Occipital lobe (tissue), 3 donors: ENCODE measurements at places on chromosomes 7 and 10. TPM values are rescaled to one million over a fixed set of nuclear protein-coding genes. Genes with fewer than 3 reads are reported as not detected.

GRCh38 chr10:101710059-101710695, 15.2 kb upstream of the FBXW4 start:
- no peak for DNase-seq

- no peak for DNase-seq
Observed at GRCh38 chr10:3908183-3908582, 123.2 kb upstream of the KLF6 start.

The ACTR3C gene
- total RNA-seq: 7.3 TPM

DNA sequence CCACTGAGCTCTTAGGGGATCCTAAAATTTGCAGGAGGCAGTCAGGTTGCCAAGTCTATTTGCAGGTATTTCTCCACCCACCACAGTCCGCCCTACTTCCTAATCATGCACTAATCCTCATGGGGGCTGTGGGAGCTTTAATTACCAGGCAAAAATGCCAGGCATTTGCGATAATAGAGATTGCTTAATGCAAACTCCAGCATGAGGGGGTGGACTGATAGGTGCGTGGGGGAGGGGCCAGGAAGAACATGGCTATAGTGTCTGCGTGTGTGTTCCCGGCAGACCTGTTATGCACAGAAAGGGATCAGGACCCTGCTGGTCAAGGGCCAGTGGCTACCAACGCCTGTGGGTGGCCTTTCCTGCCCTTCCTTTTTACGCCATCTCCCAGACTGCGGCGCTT, 15.6 kb upstream of the AQP1 start:
- DNase-seq: no peak

DNA sequence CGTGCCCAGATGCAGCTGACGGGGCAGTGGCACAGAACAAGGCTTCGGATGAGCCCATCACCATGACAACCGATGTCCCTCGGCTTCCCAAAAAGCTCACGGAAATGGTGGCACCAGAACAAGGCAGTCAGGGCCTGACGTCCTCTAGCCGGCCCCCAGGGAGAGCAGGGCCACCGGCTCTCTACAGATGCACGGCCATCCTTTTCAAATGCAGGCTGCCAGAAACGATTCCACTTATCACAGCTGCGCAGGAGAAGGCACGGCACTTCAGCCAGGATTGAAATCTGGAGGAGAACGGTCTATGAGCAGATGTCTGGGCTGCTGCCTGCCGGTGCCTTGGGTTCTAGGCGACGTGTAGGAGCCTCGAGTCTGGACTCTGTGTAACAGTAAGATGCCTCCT, 223.8 kb downstream of the ZMYND11 start:
- DNase-seq: peak; percentile 53

- DNase-seq: no peak
Observed at GRCh38 chr10:89236226-89236797, 15.3 kb downstream of the LIPA start.

GRCh38 chr10:13943735-13944398, 357.1 kb downstream of the PRPF18 start:
- DNase-seq: no peak

- DNase-seq: no peak
Observed at GRCh38 chr10:51215951-51216834, 141.9 kb downstream of the PRKG1 start.

DNA sequence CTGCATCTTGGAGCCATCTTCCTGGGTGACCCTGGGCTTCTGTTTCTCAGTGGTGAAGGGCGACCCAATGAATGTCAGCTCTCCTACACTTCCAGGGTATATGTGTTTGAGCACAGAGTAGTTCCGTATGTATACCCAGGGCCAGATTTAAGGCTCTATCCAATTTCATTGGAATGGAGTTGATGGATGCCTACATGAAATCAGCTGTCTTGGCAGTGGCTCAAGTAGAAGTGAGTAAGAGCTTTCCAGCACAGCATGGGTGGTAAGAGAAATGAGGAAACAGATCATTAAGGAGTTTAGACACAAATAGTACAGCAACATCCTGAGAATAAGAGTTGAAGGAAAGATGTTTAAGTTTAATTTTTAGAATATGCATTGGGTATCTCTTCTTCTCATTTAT, 433.0 kb downstream of the PAXIP1 start:
- DNase-seq: no peak

DNA sequence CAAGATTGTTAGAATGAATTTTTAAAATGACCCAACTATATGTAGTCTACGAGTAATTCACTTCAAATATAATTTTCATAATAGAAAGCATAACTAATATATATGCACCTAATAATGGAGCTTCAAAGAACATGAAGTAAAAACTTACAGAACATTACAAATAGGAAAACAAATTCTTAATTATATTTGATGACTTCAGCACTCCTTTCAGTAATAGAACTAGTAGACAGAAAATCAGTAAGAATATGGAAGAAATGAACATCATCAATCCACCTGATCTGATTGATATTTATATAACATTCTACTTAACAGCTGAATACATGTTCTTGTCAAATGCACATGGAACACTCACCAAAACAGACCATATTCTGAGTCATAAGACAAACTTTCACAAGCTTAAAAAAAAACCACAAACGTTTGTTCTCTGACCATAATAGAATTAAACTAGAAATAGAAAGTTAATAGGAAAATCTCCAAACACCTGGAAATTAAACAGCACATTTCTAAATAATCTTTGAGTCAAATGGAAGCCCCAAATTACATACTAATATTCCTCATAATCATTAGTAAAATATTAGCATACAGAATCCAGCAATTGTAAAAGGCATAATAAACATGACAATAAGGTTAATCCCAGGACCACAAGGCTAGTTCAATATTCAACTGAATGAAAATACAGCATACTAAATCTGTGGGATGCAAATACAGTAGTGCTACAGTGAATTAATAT, 48.0 kb downstream of the BRAF start:
- DNase-seq: no peak

The C10orf90 gene
- 0.16 TPM for total RNA-seq

- no peak for DNase-seq
Observed at GRCh38 chr7:151847681-151848081, 29.2 kb downstream of the PRKAG2 start.

DNA sequence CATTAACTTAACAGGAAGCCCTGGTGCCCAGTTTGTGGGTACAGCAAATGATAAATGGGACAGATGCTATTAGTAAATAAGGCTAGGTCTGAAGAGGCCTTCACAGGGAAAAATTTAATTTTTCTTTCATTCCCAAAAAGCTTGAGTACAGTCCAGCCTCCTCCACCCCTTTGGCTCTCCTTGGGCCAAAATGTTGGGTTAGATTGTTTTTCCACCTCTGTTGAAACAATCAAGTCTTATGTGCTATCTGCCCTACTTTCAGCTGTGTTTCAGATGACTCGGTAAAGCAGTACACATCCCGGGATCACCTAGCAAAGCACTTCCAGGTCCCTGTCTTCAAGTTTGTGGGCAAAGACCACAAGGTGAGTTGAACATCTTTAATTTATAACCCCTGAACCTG, 24.3 kb downstream of the PLA2G12B start:
- no peak for DNase-seq

The CDK14 gene
- total RNA-seq: 123 TPM

- no peak for DNase-seq
Observed at GRCh38 chr10:79608505-79609375, 2.0 kb upstream of the SFTPA1 start.

The CCDC146 gene
- total RNA-seq: 15.4 TPM

DNA sequence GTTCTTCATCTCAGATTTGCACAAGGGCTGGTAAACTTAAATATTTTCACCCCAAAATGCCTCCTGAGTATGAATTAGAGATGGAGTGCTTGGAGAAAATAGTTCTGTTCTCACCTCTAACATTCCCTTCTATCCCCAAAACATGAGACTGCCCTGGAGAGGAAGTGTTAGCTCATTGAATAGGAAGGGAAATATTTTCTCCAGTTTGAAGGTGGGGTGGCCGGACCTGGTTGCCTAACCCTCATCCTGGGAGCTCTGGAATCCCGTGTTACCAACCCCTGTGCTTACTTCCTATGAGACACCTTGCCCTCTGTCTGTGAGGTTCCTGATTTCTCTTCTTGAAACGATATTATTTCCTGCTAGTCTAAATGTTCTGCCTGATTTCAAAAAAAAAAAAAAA, 779 bp downstream of the IFIT2 start:
- no peak for DNase-seq

The C10orf105 gene
- total RNA-seq: under 0.01 TPM

The INSYN2A gene
- total RNA-seq: 7.8 TPM
